NCI-H774 (cell line): ENCODE measurements at places on chromosomes 7 and 10.

DNA sequence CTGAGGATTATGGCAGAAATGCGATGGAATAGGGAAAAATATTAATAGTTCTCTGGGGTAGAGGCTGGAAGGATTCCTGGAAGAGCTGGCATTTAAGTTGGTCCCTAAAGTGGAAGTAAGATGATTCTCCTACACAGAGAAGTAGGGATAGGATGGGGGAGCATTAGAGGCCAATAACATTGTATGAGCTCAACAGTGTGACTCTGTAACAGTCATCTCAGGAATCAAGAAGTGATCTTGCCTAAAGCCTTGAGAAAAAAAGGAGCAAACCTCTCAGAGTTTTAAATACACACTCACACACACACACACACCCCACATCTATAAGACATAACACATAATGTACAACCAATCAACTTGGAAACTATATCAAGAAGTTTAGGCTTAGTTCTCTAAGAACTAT, 117.7 kb upstream of the CDK1 start:
- DNase-seq, result no peak

- no peak for DNase-seq
Measured at GRCh38 chr10:6239213-6239991, 36.7 kb downstream of the PFKFB3 start.

- no peak for DNase-seq
Measured at GRCh38 chr10:62305813-62306212, 37.2 kb upstream of the RTKN2 start.

DNA sequence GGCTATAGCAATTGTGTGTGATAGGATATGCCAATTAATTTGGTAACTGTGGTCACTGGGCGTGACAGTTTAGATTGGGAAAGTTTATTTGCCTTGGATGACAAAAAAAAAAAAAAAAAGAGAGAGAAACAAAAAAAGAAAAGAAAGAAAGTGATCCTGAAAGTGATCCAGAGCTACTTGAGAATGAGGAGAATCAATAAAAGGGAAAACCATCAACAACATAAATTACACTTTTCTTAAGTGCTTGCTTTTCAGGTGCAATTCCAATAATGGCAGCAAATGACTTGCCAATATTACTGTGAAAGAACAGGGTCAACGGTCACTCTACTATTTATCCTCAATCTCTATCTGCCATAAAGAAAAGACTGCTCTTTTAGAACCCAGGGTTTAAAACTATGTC, 191.8 kb upstream of the SEMA3C start:
- no peak for DNase-seq

- DNase-seq, result no peak
Measured at GRCh38 chr10:111222961-111223360, 146.1 kb downstream of the ADRA2A start.

DNA sequence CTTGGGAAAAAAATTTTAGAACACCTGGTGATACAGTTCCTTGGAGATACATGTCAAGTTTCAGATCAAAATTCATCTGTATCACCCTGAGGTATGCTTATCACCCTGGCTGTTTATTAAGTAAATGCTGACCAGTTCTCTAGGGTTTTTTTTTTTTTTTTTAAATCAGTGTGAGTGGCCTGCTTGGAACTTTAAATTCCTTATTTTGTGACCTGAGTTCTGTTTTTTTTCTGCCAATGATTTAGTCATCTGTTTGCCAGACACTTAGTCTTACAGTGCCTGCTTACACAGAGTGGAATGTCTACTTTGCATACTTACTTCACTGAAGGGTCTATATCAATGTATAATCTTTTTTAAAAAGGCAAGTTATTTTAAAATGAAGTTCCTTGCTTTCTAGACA, 1.8 kb downstream of the TSPAN13 start:
- DNase-seq, result no peak

GRCh38 chr7:106064771-106065574, 47.1 kb downstream of the SYPL1 start:
- no peak for DNase-seq

DNA sequence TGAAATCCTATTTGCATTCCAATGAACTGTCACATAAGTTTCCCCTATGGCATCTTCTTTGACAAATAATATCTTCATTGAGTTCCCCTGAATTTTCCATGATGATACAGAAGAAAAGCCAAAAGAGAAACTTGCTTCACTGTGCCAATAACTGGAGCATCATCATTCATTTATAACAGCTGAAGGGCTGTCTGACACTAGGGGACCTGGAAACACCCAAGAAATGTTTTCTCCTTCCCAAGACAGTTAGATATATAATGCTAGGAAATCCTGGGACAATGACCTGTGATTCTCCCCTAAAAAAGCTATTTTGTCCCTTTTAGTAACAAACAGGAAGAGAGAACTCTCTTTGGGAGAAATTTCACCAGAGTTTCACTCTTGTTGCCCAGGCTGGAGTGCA, 133.6 kb downstream of the SEMA3C start:
- DNase-seq, result no peak

- DNase-seq, result no peak
Measured at GRCh38 chr10:3526727-3527501, 258.1 kb downstream of the KLF6 start.
